ENCODE measurements at places on chromosomes 7 and 10. TPM values are rescaled to one million over a fixed set of nuclear protein-coding genes. Genes with fewer than 3 reads are reported as not detected.

GHRHR gene
- 0.29 TPM for total RNA-seq

AGMO gene
- total RNA-seq, result 0.72 TPM

TUBB8 gene
- total RNA-seq, result not detected

FFAR4 gene
- 0.44 TPM for total RNA-seq

HOXA1 gene
- 4.0 TPM for total RNA-seq

LLCFC1 gene
- not detected for total RNA-seq

Data from A549 treated with RU486 at 1 μM for 4 hours (cell line).